NCI-H526 (cell line): ENCODE measurements at places on chromosomes 1 and 21.

- DNase-seq, result no peak
Measured at GRCh38 chr1:40798366-40799281, 15.0 kb downstream of the KCNQ4 start.

DNA sequence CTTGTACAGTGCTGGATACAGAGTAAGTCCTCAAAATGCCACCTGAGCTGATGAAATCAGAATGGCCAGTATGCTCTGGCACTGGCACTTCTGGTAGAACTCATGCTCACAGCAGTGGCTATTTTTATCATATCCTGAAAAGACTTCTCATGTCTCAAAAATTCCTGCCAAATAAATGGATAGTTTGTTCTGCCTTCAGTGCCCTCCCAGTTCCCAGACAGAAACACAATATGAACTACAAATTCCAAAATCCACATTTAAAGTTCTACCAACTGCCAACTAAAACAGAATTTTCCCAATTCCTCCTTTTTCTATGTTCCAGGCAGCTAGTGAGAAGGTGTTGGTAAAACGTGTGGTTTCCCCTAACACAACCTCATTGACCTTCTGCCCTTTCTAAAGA, 51.4 kb upstream of the RGS1 start:
- DNase-seq, result no peak

- DNase-seq, result no peak
Measured at GRCh38 chr1:33195556-33195955, 13.7 kb upstream of the TRIM62 start.

- no peak for DNase-seq
Measured at GRCh38 chr1:54716299-54717047, 812 bp downstream of the TTC4 start.

DNA sequence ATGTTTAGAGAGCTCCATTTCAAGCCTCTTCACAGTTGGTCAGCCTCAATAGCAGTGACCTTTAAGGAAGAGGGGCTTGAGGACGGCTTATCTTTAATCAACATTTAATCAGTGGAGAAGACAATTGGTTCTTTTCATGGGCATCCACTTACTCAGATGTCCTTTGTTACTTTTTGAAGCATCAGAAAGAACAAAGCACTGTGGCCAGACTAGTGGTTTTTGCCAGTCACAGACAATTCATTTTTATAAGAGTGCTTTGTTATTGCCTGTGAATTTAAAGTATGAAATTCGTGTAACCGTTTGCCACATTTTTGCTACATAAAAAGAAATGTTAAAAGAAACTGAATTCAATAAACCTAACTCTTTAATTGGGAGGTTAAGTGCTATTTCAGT, 222.8 kb downstream of the TPR start:
- DNase-seq, result no peak

- DNase-seq, result no peak
Measured at GRCh38 chr1:1968767-1969504, 34.6 kb downstream of the CFAP74 start.

DNA sequence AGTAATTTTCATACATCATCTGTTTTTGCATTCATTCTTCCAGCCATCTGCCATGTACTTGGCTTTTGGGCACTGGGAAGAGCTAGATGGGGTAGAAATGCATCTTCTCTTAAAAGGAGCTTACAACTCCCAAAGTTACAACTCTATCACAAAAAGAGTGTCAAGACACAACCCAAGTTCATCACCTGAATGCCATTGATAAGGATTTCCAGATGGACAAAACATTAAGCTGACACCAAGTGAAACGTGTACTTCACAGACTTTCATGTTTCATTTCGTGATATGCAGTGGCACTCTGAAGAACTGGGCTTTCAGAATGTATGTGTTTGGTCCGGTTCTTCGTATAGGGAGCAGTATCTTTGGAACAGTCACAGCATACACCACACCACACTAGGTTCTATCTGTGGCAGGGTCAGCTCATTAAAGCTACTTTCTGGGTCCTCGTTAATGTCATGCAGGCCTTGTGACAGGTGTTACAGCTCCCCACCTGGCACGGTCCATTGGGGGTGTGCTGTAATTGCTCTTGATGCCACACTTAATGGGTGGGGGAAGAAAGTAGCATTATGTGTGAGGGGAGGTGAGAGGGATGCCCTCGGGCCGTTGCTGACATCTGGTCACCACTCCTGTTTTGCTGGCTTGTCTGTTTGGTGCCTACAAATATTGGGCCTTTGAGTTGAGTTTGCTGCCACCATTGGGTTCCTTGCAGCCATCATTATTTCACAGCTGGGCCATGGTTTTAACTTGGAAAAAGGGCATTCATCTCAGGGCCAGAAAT, 164.9 kb downstream of the NFIA start:
- no peak for DNase-seq

DNA sequence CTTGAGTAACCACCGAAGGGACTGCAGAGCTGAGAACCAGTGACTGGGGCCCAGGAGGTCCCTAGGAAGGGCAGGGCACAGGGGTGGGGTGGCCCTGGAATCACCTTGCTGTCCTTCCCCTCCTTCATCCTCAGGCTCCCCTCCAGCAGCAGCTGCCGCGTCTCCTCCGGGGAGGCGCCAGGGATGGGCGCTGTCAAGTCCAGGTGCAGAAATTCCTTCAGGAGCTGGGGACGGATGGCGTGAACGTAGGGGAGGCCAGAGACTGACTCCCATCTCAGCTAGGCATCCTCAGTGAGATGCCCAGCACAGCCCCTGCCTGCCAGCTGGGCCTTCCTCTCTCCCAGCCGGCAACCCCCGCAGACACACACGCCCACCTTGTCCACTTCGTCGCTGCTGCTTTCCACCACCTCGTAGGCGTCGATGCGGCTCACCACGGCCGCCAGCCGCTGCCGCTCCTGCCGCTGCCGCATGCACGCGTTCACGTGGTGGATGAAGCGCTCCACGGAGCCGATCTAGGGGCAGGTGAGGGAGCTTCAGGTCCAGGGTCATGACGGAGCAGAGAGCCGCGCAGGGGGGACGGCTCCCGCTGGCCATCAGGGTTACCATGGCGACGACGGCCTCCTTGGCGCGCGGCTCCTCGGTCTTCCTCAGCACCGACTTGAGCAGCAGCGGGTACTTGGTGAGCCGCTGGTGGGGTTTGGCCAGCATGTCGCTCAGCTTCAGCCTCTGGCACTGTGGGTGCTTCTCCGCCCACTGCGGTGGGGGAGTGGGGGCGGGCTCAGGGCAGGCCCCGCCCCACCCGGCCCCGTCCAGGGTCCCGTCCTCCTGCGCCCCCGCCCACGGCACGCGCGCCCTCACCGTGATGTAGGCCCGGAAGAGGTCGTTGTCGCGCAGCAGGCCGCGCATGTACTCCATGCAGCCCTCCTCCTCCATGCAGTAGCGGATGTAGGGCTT, 4.4 kb upstream of the TNFRSF25 start:
- no peak for DNase-seq
